Adrenal gland (tissue), 19 donors: ENCODE measurements at places on chromosomes 2 and 18. TPM values are rescaled to one million over a fixed set of nuclear protein-coding genes. Genes with fewer than 3 reads are reported as not detected.

ASB18 gene
- not detected for total RNA-seq

FAM237A gene
- total RNA-seq: not detected

HOXD9 gene
- total RNA-seq: 12.5 TPM

NRP2 gene
- 84.6 TPM for total RNA-seq

GPR35 gene
- 0.96 TPM for total RNA-seq

GRCh38 chr2:234164493-234165413 is 114.3 kb downstream of the SPP2 start:
- DNase-seq: no peak

DNA sequence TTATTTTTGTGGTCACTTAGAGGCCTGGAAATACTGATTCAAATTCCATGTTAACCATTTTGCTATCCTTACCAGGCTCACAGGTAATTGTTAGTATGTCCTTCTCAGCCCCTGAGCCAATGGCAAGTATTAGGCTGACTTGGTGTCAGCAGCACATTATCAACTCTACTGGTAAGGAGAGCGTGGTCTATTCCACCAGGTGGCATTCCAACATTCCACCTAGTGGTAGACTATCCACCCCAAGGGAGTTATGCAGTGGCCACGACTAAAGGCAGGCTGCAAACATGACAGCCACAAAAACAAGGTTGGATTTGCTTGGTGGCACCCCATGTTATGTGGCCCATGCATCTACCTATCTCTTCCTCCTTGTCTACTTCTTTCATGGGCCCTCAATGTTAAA is 31.8 kb upstream of the GCC2 start:
- no peak for DNase-seq

DNA sequence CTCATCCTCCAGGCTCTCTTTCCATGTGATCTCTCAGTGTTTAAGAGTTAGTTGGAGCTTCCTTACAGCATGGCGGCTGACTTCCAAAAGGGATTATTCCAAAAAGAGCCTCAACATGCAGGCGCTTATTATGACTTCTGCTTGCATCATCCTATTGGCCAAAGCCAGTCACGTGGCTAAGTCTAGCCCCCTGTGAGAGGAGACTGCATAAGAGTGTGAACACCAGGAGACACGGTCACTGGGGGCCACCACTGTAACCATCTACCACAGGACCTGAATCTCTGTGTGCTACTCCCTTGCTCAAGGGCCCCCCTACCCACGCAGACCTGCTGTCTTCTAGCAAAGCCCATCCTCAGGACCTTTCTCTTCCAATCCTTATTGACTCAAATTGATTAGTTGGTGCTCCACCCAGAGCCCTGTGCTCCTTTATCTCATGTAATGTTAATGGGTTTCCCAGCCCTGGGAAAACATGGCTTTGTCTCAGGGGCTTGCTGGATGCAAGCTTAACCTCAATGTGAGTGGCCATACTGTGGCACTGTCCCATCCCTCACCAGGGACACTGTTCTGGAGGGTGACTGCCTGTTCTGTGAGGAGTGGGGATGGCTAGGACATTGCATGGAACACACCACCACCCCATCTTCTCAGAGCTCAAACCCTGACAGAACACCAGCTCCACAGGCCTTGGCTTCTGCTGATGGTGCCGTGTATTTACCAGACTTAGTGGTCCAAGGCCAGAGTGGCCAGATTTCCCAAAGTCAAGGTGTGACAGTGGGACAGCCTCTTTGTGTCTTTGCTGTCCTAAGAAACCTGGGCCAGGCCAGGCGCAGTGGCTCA is 4.2 kb downstream of the IL1RN start:
- DNase-seq: no peak

DNA sequence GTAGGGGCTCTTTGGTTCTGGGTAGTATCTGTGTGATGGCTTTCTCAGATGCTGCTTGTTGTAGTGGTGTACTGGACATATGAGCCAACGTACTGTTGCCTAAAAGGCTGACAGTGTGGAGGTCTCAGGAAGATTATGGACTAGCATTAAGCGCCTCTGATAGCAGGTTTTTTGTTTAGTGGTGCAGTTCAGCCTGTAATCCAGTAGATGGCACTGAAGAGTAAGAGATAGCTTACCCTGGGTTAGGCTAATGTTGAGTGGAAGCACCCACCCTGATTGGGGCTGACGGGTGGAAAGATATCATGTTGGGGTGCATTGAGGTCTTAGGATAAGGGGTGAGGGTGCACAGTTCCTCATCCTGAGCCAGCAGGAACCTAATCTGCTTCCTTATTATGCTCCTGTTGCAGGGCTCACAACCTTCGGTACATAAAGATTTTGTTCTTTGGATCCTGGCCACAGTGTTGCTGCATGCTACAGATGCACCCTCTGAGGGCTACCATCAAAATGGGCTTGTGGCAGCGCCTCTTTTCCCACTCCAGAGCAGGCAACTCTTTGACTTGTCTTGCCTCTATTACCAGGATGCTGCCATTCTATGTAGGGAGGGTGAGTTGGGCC is 79.6 kb downstream of the MSTN start:
- DNase-seq: no peak

- no peak for DNase-seq
These were observed 2.6 kb upstream of the NEUROD1 start for GRCh38 chr2:181682795-181683517.

GRCh38 chr2:191642541-191642940 is 35.4 kb upstream of the NABP1 start:
- no peak for DNase-seq

DNA sequence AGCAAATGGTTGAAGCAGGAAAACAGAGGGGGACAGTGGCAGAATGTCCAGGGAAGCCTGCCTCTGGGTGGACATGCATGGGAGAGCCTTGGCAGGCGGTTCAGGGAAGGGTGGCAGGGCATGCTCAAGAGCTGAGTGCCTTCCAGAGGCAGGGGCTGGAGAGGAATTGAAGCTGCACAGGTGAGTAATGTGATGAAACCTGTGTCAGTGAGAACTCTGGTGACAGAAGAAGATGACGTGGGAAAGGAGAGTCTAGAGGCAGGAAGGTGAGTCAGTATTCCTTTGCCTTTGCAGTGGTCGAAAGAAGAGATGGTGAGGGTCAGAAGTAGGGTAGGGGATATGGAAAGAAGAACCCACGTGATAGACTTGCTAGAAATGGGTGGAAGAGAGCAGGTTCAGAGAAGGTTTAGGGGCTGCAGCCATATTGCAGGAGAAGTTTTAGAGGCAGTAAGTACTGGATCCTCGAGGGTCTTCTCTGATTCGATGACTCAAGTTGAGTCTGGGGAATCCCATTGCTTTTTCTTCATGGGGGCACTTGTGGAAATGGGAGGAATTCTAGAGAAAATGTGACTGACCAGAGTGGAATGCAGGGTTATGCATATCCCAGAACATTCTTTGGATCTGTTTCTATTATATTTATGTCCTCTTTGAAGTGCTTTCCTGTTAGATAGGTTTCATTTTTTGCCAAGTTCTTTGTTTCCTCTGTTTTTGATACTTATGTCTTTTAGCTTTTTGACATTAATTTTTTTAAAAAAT is 37.4 kb downstream of the TMEM87B start:
- DNase-seq: no peak

DNA sequence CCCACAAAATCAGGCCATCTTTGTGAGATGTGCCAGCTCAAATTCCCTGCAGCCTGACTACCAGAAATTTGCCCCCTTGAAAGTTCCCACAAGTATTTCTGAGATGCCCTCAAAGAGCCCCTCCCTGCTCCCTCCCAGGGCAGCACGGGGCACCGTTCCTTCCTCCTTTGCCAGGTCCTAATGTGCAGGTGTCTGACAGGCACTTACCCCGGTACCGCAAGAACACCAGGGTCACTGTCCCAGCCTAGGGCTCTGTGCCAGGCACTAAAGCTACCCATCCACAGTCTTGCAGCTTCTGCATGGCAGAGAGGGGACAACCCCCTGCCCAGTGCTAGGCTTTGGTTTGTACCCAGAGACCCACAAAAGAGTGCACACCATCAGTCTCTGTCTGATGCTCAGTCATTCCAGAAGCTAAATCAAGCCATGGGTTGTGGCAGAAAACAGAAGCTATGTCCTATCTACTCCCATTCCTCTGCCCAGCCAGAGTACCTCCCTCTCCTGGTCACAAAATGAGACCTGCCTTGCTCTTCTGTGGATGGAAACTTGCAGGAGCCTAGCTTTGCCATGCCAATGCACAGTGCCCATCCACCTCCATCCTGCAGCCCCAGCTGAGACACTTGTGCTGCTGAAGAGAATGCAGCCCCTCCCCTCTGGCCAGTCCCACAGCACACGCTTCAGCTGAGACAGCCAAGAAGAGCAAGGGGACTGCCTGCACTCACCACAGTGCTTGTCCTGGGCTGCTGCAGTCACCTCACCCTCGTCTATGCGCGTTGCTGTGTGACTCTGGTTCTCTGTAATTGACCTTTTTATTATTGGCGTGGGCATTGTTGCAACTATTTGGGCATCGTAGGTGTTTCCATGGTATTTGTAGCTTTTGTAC is 48.7 kb downstream of the INPP5D start:
- DNase-seq: no peak

- DNase-seq: no peak
These were observed 87.8 kb downstream of the SLC5A7 start for GRCh38 chr2:108074150-108074549.

DNA sequence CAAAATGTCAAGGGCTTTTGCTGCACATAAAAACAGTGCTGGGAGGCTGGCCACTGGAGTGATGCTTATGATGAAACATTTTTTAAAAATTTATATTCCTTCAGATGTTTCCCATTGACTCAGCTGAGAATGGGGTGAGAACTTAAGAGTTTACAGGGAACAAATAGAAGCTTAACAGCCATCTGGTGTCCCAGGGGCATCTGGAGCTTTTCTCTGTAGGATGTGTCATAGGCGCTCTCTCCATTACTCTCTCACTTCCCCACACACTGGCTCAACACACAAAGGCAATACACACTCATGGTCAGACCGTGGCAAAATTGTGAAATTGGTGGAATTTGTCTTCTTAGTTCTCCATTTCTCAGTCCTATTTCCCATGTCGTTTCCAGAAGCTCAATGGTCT is 783.1 kb upstream of the LRRTM1 start:
- no peak for DNase-seq
